ENCODE measurements at places on chromosomes 2 and 18.

DNA sequence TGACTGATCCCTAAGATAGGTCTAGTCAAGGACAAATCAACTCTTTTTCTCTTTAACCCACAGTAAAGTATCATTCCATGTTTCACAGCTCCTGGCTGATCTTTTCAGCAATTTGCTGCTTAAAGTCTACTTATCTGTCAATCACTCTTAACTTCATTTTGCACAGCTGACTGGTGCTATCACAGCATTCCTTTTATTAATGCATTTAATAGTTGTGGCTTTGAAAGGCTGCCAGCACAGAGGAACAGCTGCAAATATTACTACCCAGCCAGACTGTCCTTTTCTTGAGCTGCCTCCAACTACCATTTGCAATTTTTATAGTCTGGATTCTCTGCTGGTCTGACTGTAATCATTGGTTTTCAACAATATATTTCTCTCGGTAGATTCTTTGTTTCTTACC, 303.5 kb downstream of the STK39 start:
- no peak for DNase-seq

- DNase-seq: no peak
Measured at GRCh38 chr2:131580187-131580586, 52.5 kb downstream of the CCDC74A start.

GRCh38 chr2:224453892-224454291, 52.0 kb upstream of the FAM124B start:
- no peak for DNase-seq

DNA sequence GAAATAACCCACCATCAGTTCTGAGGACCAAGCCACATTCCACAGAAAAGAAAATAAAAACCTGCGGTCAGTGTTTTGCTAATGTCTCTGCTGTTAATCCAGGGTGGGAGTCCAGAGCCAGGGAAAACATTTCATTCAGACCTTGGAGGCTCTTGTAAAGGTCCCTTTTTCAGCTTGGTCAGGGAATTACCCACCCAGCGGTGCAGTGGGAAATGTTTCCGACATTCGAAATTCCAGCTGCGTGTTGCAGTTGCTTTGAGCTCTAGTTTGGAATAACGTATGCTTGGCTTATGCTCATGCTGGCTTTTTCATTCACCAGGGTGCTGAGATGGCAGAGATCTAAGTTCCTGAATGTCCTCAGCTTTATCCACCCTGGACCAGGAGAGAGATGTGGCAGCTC, 219.1 kb downstream of the TRIB2 start:
- no peak for DNase-seq

GRCh38 chr18:48749768-48750167, 201.0 kb downstream of the SMAD7 start:
- DNase-seq: no peak

GRCh38 chr18:58229162-58229561, 185.1 kb downstream of the NEDD4L start:
- DNase-seq: no peak

DNA sequence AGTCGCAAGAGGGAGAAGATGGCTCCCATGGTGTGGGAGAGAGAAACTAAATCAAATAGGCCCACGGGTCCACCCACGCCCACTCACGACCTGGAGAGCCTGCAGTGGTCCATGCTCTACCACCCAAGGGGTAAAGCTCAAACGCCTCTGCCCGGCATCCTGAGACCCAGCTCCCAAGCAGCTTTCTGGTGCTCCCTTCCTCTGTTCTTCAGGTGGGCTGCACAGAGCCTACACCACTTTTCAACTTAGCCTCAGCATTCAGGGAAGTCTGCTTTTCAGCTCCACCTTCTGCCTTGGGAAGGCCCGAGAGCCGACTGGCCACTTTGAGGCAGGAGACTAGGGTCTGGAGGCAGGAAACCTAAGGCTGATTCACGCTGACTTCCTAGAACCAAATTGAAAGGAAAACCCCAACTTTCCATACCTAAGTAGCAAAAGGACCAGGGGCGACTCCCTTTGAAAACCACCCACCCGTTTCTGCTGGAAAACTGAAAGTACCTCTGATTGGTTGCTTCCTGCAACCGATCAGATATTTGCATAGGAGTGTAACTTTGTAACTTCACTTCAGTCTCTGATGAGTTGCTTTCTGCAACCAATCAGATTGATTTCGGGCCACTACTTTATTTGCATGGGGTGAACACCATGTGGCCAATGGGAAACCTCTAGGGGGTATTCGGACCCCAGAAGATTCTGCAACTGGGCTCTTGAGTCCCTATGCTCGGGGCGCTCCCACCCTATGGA, 26.8 kb upstream of the SPATA3 start:
- DNase-seq: no peak

GRCh38 chr2:60422826-60423483, 130.5 kb downstream of the BCL11A start:
- DNase-seq: no peak

DNA sequence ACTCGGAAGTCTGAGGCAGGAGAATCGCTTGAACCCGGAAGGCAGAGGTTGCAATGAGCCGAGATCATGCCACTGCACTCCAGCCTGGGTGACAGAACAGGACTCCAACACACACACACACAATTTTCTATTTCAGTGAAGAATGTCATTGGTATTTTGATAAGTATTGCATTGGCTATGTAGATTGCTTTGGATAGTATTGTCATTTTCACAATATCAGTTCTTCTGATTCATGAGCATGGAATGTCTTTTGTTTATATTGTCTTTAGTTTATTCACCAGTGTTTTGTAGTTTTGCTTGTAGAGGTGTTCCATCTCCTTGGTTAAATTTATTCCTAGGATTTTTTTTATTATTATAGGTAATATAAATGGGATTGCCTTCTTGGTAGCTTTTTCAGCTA, 693.4 kb upstream of the SYT4 start:
- DNase-seq: no peak

DNA sequence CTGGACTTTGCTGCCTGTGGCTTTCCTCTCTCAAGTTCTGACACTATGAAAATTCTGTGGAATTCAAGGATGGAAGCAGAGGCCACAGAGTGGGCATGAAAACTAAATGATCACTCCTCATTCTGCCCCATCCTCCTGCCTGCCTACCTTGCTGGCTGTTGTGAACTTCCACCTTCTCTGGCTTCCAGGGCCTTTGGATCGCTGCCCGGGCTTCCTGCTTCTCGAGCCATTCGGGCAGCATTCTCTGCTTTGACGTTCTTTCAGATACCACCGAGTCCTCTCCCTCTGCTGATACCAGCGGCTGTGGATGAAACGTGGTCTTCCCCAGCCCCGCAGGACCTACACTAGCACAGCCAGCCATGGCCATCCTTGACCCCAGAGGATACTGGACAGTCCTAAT, 327.7 kb upstream of the SLC14A2 start:
- no peak for DNase-seq

DNA sequence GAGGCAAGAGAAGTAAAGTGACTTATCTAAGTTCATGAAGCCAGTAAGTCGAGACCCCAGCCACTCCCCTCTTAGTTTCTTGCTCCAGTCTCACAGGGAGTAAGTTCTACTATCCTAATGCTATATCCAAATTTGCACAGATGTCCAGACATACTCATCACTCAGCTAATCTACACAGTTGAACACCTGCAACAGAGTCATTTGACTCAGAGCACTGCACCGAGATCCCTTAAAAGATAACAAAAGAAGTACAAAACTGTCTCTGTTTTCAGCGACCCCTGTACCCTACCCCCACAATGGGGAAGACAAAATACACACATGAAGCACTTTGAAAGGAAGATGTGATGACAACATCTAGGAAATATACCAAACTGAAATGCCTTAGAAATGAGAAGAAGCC, 22.6 kb upstream of the CCDC141 start:
- DNase-seq: no peak

- no peak for DNase-seq
Measured at GRCh38 chr2:36578343-36579296, 19.3 kb downstream of the FEZ2 start.

DNA sequence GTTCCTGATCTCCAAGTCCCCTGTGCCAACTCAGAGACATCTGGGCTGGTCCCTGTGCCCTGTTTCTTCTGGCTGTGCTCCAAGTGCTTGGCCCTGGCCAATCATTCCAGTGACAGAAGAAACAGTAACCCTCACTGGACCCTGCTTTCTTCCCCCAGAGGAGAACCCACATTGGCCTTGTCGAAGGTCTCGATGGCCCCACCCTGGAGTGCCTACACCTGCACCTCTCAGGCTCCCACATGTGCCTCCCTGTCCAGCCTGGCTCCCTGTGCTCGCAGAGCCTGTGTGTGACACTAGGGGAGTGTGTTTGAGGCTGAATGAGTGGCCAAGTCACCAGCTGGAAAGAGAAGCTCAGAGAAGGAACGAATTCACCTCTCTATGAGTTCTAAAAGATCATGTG, 5.9 kb upstream of the MAL start:
- DNase-seq: no peak

DNA sequence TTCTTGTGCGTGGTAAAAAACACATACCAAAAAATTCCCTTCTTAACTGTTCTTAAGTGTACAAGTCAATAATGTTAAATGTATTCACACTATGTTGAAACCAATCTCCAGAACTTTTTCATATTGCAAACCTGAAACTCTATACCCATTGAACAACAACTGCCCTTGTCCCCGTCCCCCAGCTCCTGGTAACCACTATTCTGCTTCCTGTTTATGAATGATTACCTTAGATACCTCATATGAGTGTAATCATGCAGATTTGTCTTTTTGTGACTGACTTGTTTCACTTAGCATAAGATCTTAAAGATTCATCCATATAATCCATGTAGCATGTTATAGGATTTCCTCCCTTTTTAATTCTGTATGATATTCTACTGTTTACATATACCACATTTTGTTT, 59.9 kb downstream of the NAT8 start:
- no peak for DNase-seq

DNA sequence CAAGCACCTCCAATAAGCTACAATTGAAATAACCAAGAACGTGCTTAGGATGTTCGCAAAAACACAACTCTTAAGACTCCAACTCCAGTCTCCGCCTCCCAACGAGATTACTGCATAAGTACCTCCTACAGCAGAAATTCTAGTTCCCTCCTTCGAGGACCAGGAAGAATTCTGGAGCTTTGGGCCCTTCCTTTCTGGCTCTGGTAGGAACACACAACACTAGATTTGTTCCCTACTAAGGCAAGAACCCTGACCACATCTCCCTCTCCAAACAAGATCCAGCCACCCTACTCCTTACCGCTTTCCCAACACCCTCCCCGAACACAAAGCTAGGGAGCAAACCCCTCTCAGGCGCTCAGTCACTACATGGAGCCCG, 721 bp downstream of the ADAM17 start:
- DNase-seq: peak; percentile 56

DNA sequence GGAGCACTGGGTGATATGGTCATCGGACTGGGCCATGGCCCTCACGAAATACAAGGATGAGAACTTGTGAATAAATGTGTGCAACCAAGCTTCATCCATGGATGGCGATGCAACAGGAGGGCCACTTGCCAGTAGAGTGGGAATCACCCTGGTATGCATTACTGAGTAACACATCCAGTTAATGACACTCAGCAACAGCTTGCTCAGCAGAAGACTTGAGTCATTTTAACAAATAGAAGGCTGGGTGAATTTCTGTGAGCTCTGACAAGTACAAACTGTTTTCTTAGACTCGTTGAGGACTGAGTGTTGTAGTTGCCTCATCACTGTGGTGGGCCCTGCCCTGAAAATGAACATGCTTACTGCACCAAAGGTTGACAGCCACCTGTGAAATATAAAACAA, 221.6 kb downstream of the NCKAP5 start:
- no peak for DNase-seq

GRCh38 chr2:205696927-205697441, 14.7 kb downstream of the NRP2 start:
- DNase-seq: no peak

DNA sequence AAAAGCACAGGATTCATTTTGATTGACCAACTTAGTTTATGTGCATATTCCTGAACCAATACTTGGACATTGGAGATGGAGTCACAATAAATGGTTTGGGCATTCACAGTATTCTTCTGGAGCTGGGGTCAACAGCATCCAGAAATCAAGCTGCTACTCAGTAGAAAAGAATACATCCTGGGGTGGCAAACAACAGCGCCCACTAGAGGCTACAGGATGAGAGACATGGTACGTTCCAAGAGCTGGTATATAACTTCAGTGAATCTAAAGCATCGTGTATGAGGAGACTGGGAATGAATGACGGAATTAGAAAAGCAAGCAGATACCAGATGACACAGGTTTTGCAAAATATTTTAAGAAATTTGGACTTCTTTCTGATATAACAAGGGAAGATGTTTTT, 142.9 kb upstream of the FIGN start:
- no peak for DNase-seq

GRCh38 chr2:159230145-159230877, 56.2 kb downstream of the WDSUB1 start:
- no peak for DNase-seq

GRCh38 chr2:225820826-225821225, 421.3 kb downstream of the NYAP2 start:
- no peak for DNase-seq

DNA sequence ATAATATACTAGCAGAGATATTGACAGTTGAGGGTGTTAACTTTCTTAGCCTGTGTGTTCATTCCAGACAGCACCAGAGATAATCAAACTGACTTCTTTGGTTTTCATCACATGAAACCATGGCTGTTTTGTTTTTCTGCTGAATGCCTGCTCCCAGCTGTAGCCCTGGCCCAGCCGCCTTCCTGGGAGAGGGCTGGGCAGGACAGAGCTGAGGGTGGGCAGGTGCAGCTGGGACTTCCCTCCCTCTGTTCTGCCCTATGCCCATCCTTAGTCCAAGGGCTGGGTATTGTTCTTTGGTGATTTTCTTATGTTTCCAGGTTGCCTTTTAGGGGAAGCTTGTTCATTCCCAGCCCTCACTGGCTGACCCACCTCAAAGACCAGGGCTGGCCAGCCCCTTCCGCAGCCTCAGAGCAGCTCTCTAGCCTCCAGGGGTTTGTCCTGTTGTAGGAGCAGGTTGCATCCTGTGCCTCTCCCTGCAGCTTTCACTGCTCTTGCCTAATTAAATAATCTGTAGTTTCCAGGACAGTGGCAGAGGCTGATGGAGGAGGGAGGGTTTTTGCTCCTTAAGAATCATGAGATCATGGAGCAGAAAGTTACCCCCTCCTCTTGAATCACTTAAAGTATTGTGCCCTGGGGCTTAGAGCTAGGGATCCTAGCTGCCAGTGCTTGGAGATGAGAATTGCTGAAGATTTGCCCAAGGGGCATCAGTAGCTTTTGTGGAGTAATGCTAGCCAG, 61.4 kb downstream of the MTCL1 start:
- no peak for DNase-seq

- DNase-seq: no peak
Measured at GRCh38 chr2:219158586-219158985, 2.0 kb downstream of the NHEJ1 start.

DNA sequence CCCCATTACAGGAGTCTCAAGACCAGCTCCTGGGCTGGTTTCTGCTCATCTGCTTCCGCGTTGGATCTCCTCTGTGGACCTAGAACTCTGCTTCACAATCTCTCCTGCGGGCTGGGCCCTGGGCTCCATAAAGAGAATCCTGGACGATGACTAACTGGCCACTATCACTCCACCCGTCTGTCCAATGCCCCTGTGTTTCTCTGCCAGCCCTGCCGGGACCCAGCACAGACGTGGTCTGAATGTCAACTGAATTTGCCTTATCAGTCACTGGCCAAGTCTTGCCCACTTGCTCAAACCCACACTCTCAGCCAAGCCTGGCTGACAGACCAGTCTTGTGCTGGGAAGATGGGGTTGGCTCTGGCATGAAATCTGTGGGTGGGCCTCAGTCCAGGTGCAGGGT, 17.4 kb downstream of the KIF3C start:
- DNase-seq: no peak

GRCh38 chr2:188193230-188193629, 98.4 kb upstream of the GULP1 start:
- DNase-seq: no peak

- peak; percentile 23 for DNase-seq
Measured at GRCh38 chr2:226398580-226398979, 401.0 kb downstream of the IRS1 start.

GRCh38 chr2:100423631-100424030, 6.2 kb upstream of the CHST10 start:
- no peak for DNase-seq
